Stimulated activated CD4-positive, alpha-beta T cell treated with anti-CD3 and anti-CD28 coated beads, Interleukin-1b, Interleukin-23, amount 100 ng/mL, for 1 hour (primary cell): ENCODE measurements at places on chromosomes 2 and 18.

DNA sequence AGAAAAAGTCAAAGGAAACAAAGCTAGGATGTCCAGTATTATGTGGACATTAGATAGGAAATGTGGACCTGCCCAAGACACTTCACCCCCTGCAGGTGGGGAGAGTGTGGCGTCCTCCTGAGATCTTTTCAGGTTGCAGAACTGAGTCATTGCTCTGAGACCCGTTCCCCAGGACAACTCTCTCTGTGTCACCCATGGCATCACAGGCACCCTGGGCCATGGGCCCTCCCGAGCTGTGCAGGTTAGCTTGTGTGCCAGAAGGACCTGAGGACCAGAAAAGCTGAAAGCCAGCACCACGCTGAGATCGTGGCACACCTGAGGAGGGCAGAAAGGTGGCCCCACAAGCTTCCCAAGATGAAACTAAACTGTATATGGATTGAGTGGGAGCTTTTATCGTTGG, 229.5 kb downstream of the AGAP1 start:
- no peak for DNase-seq

DNA sequence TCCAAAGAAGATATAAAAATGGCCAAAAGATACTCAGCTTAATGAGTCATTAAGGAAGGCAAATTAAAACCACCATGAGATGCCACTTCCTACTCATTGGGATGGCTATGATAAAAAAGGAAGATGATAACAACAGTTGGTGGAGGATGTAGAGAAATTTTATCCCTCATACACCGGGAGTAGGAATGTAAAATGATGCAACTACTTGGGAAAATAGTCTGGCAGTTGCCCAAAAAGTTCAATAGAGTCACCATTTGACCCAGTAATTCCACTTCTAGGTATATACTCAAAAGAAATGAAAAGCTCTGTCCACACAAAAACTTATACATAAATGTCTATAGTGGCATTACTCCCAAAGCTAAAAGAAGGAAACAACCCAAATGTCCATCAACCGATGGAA, 10.1 kb upstream of the SULT1C2 start:
- no peak for DNase-seq

GRCh38 chr2:207796585-207797350, 27.1 kb upstream of the FZD5 start:
- no peak for DNase-seq

- no peak for DNase-seq
Observed at GRCh38 chr2:163401481-163401880, 334.3 kb downstream of the FIGN start.

- no peak for DNase-seq
Observed at GRCh38 chr2:239666053-239666854, 265.4 kb upstream of the HDAC4 start.
